ENCODE measurements at places on chromosomes 7 and 10.

DNA sequence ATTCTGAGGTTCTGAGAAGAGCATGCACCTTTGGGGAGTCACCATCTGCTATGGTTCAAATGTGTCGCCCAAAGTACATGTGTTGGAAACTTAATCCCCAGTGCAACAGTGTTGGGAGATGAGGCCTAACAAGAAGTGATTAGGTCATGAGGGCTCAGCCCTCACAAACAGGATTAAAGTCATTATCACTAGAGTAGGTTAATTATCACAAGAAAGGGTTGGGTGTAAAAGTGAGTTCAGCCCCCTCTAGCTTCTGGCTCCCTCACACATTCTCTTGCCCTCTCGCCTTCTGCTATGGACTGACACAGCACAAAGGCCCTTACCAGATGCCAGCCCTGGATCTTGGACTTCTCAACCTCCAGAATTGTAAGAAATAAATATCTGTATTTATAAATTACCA, 100.3 kb upstream of the C10orf90 start:
- DNase-seq = no peak

- no peak for DNase-seq
Measured at GRCh38 chr10:1193561-1193960, 137.4 kb downstream of the WDR37 start.

DNA sequence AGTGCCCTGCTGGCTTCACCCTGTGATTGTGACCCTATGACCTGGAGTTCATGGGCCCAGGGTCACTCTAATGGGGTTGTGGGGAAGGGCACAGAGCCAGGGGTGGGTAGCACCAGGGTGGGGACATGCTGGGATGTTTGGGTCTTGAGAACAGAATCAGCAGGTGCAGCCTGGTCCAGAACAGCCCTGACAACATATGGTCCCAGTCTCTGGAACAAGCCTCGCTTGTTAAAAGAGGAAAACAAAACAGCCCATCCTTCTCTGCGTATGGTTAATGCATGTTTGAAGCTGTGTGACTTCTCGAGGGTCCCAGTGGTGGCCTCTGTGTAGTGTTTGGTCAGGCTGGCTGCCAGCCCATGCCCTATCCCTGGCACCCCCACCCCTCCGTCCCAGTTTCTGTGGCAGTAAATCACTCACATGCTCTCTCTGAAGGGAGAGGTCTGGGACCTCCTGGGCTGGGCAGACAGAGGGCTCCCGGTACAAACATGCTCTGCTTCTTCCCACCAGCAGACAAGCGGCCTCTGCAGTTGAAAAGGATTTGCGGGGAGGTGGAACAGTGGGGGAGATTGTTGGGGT, 79.4 kb downstream of the FAM241B start:
- DNase-seq = no peak

DNA sequence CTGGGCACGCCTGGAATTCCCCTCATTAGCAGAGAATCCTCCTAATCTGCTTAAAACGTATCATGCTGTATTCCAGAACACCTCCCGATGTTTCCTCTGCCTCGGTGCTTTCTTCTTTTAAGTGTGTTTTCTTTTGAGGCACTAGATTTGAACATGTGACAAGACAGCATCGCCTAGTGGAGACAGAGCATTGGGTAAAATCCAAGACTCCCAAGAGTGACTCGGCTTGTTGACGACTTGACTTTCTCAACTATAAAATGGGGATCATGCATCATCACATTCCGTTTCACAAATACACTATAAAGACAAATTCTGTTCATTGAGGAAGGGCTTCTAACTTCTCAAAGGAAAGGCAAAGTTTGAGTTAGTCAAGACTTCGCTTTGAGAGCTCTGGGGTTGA, 105.6 kb upstream of the RNF32 start:
- no peak for DNase-seq

DNA sequence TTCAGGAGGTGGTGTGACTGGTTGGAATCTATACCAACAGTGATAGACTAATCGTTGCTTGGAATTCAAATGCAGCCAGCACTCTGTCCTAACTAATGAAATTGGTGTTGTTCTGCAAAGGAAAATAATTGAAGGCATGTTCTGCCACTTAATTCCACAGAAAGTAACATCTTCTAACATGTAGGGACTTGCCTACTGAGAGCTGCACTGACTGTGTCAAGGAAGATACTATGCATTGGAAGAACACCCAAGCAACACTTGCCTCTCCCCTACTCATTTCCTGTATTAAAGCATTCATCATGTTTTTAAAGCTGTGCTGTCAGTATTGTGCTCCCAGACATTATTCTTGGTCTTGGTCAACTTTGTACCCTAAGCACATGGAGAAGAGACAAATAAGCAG, 2.7 kb upstream of the CYP3A7 start:
- no peak for DNase-seq
